Forelimb muscle (tissue), 1 donor: ENCODE measurements at places on chromosomes 6 and 20. TPM values are rescaled to one million over a fixed set of nuclear protein-coding genes. Genes with fewer than 3 reads are reported as not detected.

The SSTR4 gene
- not detected for polyA plus RNA-seq

The MEI4 gene
- polyA plus RNA-seq: 0.04 TPM

The PHACTR3 gene
- 5.5 TPM for polyA plus RNA-seq

The RRAGD gene
- polyA plus RNA-seq: 109 TPM

The BTBD3 gene
- 33.4 TPM for polyA plus RNA-seq

The C6orf15 gene
- not detected for polyA plus RNA-seq

The MYCT1 gene
- 18.0 TPM for polyA plus RNA-seq

The SLC35F1 gene
- 1.5 TPM for polyA plus RNA-seq

The CST7 gene
- 0.70 TPM for polyA plus RNA-seq

The OR12D3 gene
- not detected for polyA plus RNA-seq

The LCA5 gene
- 3.8 TPM for polyA plus RNA-seq

The SLC17A9 gene
- 0.54 TPM for polyA plus RNA-seq

The MYLK2 gene
- polyA plus RNA-seq: 60.0 TPM

The C20orf141 gene
- polyA plus RNA-seq: not detected

The PRSS35 gene
- 18.8 TPM for polyA plus RNA-seq

The RAET1L gene
- polyA plus RNA-seq: not detected

The CRIP3 gene
- 1.7 TPM for polyA plus RNA-seq

DNA sequence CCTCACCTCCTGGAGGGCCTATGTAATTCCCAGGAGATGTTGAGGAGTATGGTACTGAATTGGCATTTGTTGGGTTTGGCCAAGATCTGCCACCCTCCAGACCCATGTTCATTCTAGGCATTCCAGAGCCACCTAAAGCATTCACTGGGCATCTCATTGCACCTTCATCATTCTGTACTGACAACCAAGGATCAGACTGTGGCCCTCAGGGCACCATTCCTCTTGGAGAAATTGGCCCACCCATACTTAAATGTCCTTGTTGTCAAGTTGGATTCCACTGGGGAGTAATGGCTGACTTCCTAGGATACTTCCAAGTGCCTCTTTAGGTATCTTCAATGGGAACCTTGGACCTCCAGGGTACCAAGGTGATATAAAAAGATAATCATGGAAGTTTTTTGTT lies 16.8 kb upstream of the IBTK start:
- DNase-seq: no peak

- DNase-seq: no peak
Observed at GRCh38 chr6:157240059-157240959, 83.0 kb downstream of the TMEM242 start.

GRCh38 chr20:62357681-62358080 lies 9.4 kb downstream of the LAMA5 start:
- DNase-seq: no peak

DNA sequence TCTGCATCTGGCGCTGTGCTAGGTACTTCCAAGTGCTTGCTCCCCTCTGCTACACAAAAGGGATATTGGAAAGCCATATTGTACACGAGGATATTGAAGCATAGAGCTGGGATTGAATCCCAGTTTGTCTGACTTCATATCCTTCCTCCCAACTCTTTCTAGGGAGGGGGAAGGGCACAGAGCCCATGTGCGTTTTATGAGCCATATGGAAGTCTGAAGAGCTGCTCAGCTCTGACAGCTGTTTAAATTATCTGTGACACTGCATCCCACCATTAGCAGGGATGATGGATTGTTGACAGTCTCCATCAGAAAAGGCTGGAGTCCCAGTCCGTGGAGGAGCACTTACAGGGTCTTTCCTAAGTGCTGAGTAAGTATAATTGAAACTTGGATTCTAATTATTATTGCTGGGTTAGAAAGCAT lies 18.4 kb downstream of the TIAM2 start:
- peak; percentile 86 for DNase-seq

DNA sequence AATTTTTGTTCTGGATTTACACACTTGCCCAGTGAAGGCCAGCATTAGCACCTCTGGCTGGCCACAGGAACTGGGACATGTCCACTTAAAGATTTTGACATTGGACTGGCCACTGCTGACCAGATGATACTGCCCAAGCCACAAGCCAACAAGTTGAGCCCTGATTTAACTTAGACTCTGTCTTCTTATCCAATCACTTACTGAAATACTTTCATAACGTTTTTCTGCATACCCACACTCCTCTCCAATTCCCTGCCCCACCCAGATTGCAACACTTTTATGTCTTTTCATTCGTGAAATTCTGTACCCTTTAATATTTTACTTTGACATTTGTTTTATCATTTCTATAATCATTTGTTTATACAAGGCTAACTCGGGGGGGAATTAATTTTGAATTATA lies 170.3 kb upstream of the TAB2 start:
- no peak for DNase-seq

- DNase-seq: no peak
Observed at GRCh38 chr6:30688569-30688968, 2.1 kb upstream of the PPP1R18 start.

DNA sequence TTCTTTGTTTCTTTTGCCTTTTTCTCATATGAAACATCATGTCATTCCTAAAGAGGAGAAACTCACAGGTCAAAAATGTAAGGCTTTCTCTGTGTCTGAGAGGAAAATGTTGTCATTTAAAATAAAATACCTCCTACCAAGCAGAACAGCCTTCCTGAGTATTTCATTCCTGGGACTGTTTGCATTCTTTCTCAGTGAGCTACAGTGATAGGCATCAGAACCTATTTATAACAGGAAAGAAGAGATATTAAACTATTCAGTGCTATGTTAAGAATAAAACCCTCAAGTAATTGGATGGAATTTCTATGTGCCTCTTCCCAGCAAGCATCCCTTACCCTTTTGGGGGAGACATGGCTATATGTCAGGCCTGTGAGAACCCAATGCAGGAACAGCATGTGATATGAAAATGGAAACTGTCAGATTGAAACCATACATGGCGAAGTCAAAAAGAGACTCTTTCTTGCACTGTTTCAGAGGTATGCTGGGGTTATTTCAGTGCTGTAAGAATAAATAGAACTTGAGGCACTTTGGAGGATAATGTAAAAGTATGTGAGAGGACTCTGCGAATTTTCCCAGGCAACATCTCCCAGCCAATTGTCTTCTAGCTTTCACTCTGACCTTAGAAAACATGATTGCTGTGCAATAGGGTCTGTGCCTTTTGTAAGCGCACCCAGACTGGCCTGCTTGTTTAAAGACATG lies 133.8 kb upstream of the CCN2 start:
- no peak for DNase-seq

DNA sequence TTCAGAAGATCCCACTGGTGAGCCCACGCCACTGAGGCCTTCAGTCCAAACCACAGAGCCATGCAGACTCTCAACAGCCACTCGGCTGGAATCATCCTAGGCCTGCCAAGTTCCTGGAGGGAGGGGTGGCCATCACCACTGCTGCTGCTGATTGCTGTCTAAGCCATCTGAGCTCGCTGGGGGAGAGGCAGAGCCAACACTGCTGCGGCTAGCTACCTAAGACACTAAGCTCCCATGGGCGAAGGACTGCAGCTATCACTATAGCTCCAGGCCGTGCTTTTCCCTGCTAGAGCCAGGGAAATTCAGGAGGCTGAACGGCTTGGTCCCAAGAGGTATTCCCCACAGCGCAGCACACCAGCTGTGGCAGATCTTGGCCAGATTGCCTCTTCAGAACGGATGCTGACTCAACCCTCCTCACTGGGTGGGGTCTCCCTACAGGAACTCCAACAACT lies 73.6 kb downstream of the TBC1D32 start:
- DNase-seq: no peak

DNA sequence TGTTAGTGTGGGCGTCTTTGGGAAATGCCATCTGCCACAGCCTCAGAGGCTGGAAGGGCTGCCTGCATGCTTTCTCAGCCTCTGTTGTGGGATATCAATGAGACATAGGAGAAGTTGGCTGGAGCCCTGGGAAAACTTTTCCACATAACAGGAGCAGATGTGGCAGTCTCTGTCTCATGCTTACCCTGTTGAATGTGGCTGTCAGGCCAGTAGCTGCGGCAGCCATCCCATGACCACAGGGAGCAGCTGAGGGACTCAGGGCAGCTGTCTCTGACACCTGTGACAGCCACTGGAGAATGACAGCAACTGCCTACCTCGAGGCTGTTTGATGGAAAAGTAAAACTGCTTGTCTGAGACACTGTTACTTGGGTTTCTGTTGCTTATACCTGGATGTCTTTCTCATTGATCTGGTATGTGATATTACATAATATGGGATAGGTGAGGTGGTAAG lies 64.4 kb downstream of the TULP4 start:
- peak; percentile 20 for DNase-seq

- DNase-seq: no peak
Observed at GRCh38 chr20:44720621-44720996, 5.4 kb downstream of the CCN5 start.

DNA sequence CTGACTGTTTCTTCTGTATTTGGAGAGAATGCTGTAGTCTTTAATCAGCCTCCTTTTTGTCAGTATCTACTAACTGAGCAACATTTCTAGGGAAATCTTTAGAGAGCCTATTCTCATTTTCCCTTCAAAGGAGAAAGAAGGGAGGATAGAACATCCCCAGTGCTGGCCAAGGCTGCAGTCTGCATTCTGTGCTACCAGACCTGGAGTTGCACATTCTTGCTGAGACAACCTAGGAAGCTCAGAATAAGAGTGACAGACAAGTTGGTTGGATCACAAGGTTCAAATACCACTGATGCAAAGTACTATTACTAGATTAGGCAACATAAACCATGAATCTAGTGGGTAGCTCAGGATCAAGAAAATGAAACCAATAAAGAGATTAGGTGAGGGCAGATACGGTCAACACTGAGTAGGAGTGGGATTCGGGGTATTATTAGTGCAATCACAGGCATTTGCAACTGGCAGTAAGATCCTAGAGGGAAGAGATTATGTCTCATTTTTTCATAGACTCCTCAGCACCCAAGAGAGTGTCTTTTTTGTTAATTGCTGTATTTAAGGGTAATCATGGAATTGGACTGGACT lies 213.5 kb upstream of the FAM83B start:
- no peak for DNase-seq

- no peak for DNase-seq
Observed at GRCh38 chr6:114989279-114989964, 646.6 kb upstream of the HS3ST5 start.

- DNase-seq: no peak
Observed at GRCh38 chr6:33490621-33491020, 36.2 kb downstream of the ZBTB9 start.

GRCh38 chr20:45104786-45105185 lies 3.9 kb upstream of the KCNS1 start:
- no peak for DNase-seq

DNA sequence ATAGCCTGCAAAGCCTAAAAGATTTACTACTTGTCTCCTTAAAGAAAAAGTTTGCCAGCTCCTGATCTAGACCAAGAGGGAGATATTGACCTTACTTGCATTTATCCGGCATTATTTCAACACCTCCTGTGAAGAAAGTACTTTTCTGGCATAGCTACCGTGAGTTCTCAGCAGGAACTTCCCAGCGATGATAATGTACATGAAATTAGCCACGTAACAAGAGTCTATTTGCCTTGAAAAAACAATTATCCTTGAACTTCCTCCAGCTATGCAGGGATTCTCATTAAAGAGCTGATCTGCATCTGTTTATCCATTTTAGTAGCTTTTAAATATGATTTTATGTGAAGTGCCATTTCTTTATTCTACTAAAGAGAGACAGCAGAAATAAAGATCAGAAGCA lies 41.7 kb downstream of the ALDH5A1 start:
- no peak for DNase-seq

DNA sequence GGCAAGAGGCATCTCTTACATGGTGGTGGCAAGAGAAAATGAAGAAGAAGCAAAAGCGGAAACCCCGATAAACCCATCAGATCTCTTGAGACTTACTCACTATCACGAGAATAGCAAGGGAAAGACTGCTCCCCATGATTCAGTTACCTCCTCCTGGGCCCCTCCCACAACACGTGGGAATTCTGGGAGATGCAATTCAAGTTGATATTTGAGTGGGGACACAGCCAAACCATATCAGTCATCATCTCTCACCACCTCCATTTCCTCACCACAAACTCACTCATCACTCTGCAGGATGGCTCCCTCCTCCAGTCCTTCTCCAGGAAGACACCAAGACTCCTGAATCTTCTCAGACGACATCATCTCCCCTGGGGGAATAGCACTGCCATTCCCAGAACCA lies 25.8 kb upstream of the SLC16A10 start:
- DNase-seq: no peak

GRCh38 chr6:41596096-41596685 lies 42.1 kb upstream of the MDFI start:
- DNase-seq: no peak

- no peak for DNase-seq
Observed at GRCh38 chr6:127176146-127176545, 57.7 kb downstream of the RSPO3 start.

- no peak for DNase-seq
Observed at GRCh38 chr20:10502098-10502526, 67.0 kb downstream of the SLX4IP start.

GRCh38 chr20:2840967-2841531 lies 504 bp downstream of the VPS16 start:
- DNase-seq: no peak

DNA sequence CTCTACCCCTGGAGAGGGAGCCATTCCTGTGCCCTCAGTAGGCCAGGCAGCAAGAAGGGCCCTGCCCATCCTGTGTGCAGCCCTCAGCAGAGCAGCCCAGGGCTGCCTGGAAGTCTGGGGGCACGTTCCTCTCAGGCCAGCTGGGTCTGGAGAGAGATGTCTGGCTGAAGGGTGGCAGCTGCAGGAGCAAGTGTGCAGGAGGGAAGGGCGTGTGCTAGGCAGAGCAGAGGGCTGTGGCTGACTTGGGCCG lies 62.7 kb downstream of the NOL4L start:
- DNase-seq: no peak

DNA sequence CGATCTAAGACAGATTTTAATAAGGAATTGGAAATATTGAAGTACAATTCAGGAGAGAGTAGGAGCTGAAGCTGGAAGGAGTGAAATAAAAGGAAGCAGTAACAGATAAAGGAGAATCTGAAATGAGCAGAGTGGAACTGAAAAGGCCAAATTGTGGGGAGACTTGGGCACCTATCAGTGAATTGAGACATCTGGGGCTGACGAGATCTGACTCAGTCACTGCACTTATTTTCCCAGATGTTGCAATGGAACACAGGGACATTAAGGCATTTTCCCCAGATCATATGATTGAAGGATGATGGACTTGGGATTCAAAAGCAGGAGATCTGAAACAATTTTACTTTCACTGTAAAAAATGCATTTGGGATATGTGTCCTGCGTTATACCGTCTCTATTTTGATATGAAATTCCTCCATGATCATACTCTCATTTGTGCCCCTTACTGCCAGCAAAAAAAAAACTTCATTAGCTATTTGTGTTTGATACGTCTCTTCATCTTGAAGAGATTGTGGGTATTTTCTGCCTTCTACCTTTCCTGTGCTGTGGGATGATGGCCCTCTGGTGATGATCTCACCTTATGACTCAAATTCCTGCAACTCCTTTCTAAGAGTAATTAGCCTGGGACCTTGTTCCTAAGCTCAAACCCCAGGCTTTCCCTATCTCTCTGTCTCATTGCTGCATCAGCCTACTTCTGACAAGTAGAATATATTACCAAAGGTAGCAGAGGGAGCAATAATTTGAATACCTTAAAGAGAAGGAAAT lies 278.5 kb upstream of the MAN1A1 start:
- DNase-seq: no peak

GRCh38 chr6:118899948-118900347 lies 6.0 kb downstream of the ASF1A start:
- DNase-seq: no peak
